ENCODE measurements at places on chromosomes 12 and 14.

GRCh38 chr12:120119271-120119973 lies 2.9 kb upstream of the RAB35 start:
- no peak for DNase-seq

DNA sequence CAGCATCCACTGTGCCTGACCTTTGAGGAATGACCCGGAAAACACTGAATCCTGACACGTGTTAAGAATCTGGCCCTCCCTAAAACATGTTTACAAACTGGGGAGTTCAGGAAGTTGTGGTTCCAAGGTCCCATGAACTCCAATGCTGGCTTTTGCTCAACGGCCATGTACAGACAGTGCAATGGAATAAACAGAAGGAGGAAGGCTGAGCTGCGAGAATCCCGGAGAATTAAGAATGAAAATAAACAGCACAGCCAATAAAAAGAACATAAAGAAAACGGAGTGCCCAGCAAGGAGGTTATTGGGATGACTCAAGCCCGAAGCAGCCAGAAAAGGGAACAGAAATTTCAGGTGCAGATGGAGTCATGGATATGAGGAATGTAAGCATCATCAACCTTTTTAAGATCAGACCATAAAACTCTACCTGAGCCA lies 32.3 kb downstream of the BCL11B start:
- no peak for DNase-seq

DNA sequence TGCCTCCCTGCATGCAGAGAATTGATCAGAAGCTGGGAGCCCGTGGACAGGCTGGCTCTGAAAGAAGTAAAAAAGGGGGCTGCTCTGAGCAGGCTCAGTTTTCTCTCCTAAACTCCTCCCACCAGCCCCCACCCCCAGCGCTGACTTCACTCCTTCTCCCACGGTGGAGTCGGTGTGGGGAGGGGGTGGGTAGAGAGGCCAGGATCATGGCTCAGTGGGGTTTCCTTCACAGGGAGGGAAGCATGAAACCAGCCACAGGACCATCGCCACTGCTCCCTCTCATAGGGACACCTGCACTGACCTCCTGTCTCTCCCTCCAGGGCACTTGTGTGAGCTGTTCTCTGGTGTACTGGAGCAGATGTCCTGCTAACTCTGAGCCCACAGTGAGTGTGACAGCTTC lies 78.9 kb downstream of the STAB2 start:
- DNase-seq = peak; percentile 72

- peak; percentile 99 for DNase-seq
These were observed at the start of gene RPS29 for GRCh38 chr14:49585803-49586672. RPS29 (minus strand) TSS chr14:49586380; CDS start chr14:49586346, 34 bp downstream.

GRCh38 chr12:109358154-109358869 lies 10.6 kb downstream of the MYO1H start:
- DNase-seq = no peak

GRCh38 chr12:5739917-5740316 lies 205.1 kb downstream of the ANO2 start:
- DNase-seq = peak; percentile 43

DNA sequence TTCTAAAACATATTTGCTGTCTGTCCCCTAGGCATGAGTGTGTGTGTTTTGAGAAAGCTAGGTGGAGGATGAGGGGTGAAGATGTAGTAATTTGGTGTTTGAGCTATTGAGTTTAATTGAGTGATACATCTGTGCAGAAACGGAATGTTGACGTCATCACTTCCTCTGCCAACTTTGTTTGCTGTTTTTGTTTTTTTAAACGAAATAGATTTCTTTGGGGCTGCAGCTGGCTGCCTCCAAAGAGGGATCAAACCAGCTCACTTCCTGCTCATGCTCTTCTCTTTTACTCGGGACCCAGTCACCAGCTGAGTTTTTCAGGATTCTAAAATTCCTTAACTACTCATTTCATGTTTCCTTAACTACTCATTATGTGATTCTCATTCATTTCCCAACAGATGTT lies 19.5 kb upstream of the CRACR2A start:
- DNase-seq = no peak

DNA sequence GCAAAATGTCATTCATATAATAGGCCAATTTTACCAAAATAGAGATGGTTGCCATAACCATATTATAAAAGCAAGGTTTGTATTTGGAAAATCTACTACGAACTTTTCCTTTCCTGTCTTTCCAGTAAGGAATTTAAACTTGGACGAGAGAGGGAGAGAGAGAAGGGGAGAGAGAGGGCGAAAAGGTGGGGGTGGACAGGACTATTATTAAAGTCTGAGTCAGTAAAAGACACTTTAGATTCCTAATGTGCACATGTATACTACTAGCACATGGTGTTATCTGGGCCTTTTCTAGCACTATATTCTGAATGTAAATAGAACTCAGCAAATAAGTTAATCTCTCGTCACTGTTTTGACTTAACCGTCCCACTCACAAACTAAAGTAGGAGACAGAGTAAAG lies 30.4 kb upstream of the FBLN5 start:
- DNase-seq = no peak

DNA sequence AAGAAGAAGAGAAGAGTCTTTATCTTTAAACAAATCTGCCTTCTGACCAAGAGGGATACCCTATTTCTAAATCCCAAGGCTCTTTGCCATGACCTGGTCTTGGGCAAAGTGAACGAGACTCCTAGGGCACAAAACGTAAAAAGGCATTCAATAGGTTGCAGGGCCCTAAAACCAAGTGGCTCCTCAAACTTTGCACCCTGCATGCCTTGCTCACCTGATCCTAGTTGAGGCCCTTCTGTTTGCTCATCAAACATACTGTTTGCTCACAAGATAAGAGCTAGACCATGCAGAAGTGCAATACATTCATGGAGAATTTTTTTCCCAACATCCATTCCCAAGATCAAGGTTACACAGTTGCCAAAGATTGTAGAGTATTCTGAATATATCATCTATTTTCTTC lies 7.9 kb upstream of the PRH1 start:
- DNase-seq = no peak

DNA sequence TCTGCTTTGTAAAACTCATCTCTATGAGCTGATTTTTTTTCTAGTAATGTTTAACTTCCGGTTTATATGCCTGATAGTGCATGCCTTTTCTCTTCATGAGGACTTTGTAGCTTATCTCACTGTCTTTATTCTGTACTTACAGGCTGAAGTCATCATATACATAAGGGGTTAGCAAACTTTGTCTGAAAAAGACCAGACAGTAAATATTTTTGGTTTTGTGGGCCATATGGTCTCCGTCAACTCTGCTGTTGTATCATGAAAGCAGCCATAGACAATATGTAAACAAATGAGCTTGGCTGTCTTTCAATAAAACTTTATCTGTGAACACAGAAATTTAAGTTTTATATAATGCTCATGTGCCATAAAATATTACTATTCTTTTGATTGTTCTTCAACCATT lies 172.1 kb downstream of the GXYLT1 start:
- no peak for DNase-seq

GRCh38 chr12:10235761-10236631 lies 23.3 kb downstream of the GABARAPL1 start:
- no peak for DNase-seq
